ENCODE measurements at places on chromosomes 4 and X. TPM values are rescaled to one million over a fixed set of nuclear protein-coding genes. Genes with fewer than 3 reads are reported as not detected.
A peak's percentile ranks its signal among the peaks of the same experiment; 100 is the strongest.

The CMC4 gene
- 37.2 TPM for total RNA-seq

DNA sequence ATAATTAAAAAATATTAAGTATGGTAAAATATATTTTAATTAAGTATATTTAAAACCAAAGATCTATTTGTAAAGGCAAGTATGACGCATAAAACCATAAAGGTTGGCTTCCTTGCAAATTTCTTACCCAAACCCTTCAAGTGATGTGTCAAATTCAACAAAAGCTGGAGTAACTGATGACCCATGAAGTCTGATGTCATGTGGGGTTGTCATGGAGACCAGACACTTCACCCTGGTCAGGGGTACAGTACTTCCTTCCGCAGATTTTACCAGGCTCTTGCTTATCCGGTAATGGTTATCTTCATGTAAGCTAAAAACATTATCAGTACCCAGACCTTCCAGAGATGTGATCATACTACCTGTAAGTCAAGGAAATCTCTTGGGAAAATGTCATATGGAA, 170.1 kb downstream of the WDFY3 start:
- H3K4me1 ChIP-seq: no peaks in the 10 kb centered on the region
- no peak overlapping the region for H3K27ac ChIP-seq
- no peak overlapping the region for H3K4me3 ChIP-seq
- no peak for DNase-seq

The DCAF4L1 gene
- 1.1 TPM for total RNA-seq

GRCh38 chr4:128796934-128797333, 12.6 kb upstream of the JADE1 start:
- H3K36me3 ChIP-seq: no peaks in the 10 kb centered on the region
- no peak overlapping the region for H3K27ac ChIP-seq
- H3K4me3 ChIP-seq: no peak overlapping the region
- no peaks in the 10 kb centered on the region for H3K27me3 ChIP-seq

- no peaks in the 10 kb centered on the region for H3K27me3 ChIP-seq
- H3K4me1 ChIP-seq: no peaks in the 10 kb centered on the region
- no peaks in the 10 kb centered on the region for H3K36me3 ChIP-seq
Measured at GRCh38 chr4:86840858-86841257, 8.3 kb downstream of the SLC10A6 start.

The VGLL1 gene
- not detected for total RNA-seq

DNA sequence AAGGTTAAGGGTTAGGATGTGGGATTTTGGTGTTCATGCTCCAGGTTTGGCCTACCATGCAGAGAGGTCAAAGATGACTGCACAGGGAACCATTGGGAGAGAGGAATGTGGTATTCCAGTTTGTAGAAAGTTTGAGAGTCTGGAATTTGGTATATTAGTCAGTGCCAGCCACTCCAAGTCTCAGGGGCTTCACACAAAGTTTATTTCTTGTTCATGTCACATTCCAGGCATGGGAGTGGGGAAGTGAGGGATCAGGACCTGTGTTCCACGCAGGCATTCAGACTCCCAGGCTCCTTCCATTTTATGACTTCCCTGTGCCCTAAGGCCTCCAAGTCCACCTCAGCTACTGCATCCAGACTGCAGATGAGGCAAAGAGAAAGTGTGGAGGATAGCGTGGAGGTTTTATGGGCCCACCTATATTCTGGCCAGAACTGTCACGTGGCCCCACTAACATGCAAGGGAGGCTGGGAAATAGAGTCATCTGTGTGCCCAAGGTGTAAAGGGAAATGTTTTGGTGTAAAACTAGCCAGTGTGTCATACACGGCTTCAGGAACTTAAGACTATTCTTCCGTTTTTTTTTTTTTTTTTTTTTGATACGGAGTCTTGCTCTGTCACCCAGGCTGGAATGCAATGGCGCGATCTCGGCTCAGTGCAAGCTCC, 140.6 kb upstream of the SCML1 start:
- peaks cover 15% of the 10 kb centered on the region for H3K4me1 ChIP-seq
- H3K27ac ChIP-seq: peak overlapping the region; percentile 66
- H3K36me3 ChIP-seq: no peaks in the 10 kb centered on the region
- no peak for DNase-seq
- H3K4me3 ChIP-seq: no peak overlapping the region
- H3K27me3 ChIP-seq: no peaks in the 10 kb centered on the region

GRCh38 chr4:114265342-114265741, 285.9 kb upstream of the ARSJ start:
- no peak for DNase-seq
- no peak overlapping the region for H3K27ac ChIP-seq
- peaks cover 5% of the 10 kb centered on the region for H3K4me1 ChIP-seq
- H3K36me3 ChIP-seq: no peaks in the 10 kb centered on the region
- no peaks in the 10 kb centered on the region for H3K27me3 ChIP-seq

DNA sequence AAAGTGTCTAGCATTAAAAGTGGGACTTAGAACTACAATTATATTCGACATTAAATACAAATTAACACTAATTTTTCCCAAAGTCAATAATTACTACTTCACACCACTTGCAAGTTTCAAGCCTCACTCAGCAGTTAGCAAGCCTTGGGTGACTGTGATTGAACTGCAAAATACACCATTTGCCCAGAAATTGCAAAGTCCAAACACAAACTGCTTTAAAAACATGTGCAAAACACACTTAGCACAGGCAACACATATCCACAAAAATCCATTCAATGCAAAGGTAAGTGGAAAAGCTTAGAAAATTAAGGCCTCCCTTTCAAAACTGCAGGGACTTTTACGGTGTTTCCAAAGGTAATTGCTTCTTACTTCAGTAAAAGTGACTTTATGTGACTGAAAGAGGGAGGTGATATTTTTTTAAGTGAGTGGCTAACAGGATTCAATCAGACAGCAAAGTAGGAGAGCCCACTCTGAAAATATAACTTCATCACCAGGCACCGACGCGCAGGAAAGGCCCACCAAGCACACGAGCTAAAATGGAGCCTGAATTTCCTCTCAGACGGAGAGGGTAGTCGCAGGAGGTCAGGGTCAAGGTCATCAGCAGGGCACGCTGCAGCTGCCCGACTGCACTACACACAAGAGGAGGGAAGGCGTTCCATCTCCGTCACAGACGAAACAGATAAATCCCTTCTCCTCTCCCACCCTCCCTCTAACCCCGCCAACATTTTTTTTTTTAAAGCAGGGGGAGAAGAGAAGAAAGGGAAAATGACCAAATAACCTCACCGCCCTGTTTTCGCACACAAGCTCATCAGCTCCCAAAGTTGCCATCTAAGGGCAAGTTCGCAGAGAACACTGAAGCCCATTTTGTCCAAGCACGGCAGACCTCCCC, 3.1 kb downstream of the ZNF827 start:
- H3K4me3 ChIP-seq: peak overlapping the region; percentile 80
- H3K36me3 ChIP-seq: no peaks in the 10 kb centered on the region
- DNase-seq: no peak
- no peaks in the 10 kb centered on the region for H3K27me3 ChIP-seq
- no peaks in the 10 kb centered on the region for H3K4me1 ChIP-seq

The DGAT2L6 gene
- not detected for total RNA-seq

DNA sequence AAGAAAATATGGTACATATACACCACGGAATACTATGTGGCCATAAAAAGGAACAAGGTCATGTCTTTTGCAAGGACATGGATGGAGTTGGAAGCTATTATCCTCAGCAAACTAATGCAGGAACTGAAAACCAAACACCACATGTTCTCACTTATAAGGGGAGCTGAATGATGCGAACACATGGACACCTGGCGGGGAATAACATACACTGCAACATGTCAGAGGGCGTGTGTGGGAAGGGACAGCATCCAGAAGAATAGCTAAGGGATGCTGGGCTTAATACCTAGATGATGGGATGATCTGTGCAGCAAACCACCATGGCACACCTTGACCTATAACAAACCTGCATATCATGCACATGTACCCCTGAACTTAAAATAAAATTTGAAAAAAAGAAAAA, 19.5 kb upstream of the CNKSR2 start:
- no peak for DNase-seq
- H3K27me3 ChIP-seq: no peaks in the 10 kb centered on the region
- no peak overlapping the region for H3K4me3 ChIP-seq
- H3K36me3 ChIP-seq: no peaks in the 10 kb centered on the region
- no peaks in the 10 kb centered on the region for H3K4me1 ChIP-seq
- no peak overlapping the region for H3K27ac ChIP-seq

DNA sequence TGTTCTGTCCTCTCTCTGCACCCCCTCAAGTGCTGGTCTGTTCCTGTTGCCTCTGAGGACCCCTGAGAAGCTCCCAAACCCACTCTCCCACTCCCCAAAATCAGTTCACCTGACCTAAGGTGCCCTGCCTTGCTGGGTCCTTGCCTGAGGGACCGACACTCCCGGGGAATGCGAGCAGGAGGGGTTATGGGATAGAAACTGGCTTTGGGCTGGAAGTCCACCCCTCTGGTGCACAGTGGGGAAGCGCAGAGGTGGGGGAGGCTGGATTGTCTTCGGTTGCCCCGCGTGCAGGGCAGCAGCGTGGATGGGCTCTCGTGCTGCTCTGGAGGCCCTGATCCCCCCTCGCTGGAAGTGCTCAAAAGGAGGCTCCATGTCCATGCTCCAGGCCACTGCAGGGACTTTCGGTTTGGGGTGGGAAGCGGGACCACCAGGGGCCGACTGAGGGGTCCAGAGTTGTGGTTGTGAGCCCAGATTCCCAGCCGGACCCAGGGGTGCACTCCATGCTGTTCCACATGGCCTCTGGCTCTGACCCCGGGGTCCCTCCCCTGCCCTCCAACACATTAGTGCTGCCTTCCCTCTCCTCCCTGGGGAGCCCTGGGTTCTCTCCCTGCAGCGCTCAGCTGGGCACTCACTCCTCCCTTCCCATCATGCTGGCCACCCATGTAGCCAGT, 7.6 kb downstream of the SORCS2 start:
- H3K27ac ChIP-seq: no peak overlapping the region
- H3K4me3 ChIP-seq: no peak overlapping the region
- H3K36me3 ChIP-seq: no peaks in the 10 kb centered on the region
- peak; percentile 64 for DNase-seq

The GPC4 gene
- 26.9 TPM for total RNA-seq

DNA sequence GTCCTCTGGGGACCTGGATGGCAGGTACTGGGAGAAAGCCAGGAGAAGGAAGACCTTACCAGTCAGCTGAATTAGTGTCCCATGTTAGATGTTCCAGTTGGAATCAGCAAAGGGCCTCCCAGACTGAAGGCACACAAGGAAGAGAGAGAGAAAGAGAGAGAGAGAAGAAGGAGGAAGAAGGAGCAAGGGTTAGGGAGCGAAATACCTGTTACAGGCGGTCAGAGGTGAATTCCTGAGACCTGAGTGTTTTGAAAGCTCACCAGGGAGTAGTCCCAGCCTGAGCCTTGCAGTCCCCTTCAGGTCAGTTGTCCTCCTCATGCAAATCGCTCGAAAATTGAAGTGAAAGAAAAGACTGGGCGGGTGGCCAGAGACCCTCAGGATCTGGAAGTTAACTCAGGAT, 60.3 kb downstream of the USP11 start:
- peaks cover 3% of the 10 kb centered on the region for H3K27me3 ChIP-seq
- no peak overlapping the region for H3K27ac ChIP-seq
- no peak overlapping the region for H3K4me3 ChIP-seq
- no peaks in the 10 kb centered on the region for H3K36me3 ChIP-seq
- DNase-seq: no peak
- H3K4me1 ChIP-seq: no peaks in the 10 kb centered on the region

DNA sequence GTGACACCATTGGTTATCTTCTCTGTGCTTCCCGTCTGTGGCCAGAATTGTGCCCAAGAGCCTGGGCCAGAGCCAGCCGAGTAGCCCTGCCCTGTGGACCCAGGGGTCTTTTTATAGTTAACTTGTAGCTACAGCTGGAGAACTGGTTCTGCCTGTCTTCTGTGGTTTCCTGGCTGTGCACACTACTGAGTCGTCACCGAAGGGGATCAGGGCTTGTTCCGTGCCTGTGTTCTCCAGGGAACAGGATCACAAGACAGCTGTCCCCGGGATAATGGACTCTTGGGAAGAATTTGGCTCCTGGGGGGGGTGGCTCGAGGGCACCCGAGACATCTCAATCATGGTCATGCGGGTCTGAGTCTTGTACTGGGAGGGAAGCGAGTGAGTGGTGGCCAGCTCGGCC, 22.1 kb upstream of the OPN1LW start:
- H3K36me3 ChIP-seq: no peaks in the 10 kb centered on the region
- H3K4me3 ChIP-seq: no peak overlapping the region
- no peaks in the 10 kb centered on the region for H3K4me1 ChIP-seq
- no peak for DNase-seq
- no peak overlapping the region for H3K27ac ChIP-seq

- H3K27ac ChIP-seq: peak overlapping the region; percentile 48
- no peaks in the 10 kb centered on the region for H3K27me3 ChIP-seq
- DNase-seq: no peak
- H3K4me3 ChIP-seq: no peak overlapping the region
Measured at GRCh38 chr4:185672618-185673017, 137.3 kb upstream of the PDLIM3 start.

- no peaks in the 10 kb centered on the region for H3K27me3 ChIP-seq
- no peaks in the 10 kb centered on the region for H3K4me1 ChIP-seq
- H3K4me3 ChIP-seq: no peak overlapping the region
- no peaks in the 10 kb centered on the region for H3K36me3 ChIP-seq
Measured at GRCh38 chrX:151816934-151817333, 82.4 kb downstream of the CNGA2 start.

The ADRA2C gene
- total RNA-seq: 0.33 TPM

DNA sequence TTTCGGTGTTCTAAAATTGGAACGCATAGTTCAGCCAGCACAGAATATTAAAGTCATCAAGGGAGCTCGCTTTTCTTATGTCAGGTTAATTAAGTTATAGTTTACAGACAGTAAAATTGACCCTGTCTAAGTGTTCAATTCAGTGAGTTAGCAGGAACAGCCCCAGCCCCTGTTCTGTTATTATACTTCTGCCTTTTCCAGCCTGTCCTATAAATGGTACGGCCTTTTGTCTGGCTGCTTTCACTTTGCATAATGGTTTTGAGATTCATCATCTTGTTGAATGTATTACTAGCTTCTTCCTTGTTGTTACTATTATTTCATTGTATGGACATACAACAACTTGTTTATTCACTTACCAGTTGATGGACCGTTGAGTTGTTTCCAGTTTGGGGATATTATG, 9.5 kb downstream of the CXCL13 start:
- no peak for DNase-seq
- H3K36me3 ChIP-seq: no peaks in the 10 kb centered on the region
- H3K4me3 ChIP-seq: no peak overlapping the region

Measured in sigmoid colon (tissue), 7 donors.